ENCODE measurements at places on chromosomes 3 and 15.

- DNase-seq = no peak
Observed at GRCh38 chr3:123296261-123296660, 94.5 kb downstream of the SEC22A start.

GRCh38 chr3:103873897-103874545 lies 1439.2 kb downstream of the ZPLD1 start:
- no peak for DNase-seq

DNA sequence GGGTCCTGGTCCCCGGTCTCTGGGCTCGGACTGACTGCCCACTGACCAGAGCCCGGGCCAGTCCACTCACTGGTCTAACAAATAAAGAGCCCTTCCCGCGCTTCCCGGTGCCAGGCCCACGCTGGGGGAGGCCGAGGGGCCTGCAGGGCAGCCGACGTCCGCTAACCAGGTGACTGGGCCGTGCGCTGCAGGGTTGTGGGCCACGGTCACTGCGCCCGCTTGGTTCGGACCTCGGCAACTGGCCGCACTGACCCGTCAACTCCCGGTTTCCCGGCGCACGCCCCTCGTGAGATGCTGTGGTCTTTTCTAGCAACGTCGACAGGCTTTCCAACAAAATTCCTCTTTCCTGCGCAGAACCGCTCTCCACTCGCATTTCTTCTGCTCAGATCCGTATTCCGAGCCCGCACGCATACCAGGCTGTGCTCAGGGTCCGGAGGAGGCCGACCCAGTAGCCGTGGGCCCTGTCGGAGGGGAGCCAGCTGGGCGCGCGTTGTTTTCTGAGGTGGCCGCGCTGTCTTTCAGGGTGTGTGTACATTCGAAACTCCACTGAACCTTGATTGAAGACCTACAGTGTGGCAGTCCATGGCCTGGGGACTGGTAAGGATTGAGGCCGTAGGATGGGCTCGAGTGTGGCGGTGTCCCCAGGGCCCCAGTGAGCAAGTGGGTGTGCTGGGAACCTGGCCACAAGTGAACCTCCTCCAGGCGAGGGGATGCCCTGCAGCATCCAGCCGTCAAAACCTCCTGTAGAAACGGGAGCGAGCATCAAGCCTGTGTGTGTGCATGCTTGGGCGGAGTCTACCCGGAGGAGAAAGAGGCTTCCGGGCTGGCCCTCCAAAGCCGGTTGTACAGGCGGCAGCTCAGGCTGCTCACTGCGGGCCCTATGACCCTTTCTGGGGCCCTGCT lies 875 bp upstream of the NT5DC2 start:
- DNase-seq = no peak

GRCh38 chr15:76678766-76679165 lies 226.4 kb downstream of the SCAPER start:
- DNase-seq = no peak

DNA sequence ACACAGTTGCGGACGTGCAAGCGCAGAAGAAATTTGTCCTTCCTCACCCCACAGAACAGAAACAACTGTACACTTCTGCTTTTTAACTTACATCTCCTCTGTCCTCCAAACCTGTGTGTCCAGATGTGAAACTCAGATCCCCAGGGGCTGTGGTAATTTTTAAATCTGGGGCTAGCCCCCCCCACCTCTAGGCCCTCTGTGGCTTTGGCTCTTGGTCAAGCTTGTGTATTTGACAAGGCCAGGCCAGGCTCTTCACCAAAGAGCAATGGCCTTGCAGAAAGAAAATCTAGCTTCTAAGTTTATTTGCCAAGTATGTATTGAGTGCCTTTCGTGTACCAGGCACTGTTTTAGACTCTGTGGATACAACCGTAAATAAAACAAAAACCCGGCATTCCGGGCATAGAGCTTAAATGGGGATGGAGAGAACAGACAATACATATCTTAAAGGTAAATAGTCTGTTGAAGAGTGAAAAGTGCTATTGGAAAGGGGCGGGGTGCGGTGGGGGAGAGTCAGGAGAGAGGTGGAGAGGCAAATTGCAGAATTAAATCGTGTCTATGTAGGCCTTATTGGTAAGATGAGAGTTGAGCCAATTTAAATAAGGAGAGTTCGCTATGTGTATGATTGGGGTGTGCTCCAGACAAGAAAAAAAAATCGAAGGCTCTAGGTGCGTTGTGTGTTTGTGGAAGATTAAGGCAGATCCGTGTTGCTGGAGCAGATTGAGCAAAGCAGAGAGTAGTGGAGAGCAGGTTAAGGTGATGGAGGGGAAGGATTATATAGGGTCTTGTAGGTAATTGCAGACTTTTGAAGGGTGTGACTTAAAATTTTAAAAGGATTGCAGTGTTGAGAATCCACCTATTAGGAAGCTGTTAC lies 781 bp upstream of the DPH6 start:
- DNase-seq = no peak

- DNase-seq = no peak
Observed at GRCh38 chr15:77607894-77608261, 24.8 kb downstream of the LINGO1 start.
